ENCODE measurements at places on chromosomes 7 and 10. TPM values are rescaled to one million over a fixed set of nuclear protein-coding genes. Genes with fewer than 3 reads are reported as not detected.
A peak's percentile ranks its signal among the peaks of the same experiment; 100 is the strongest.

- no peak overlapping the region for H3K4me3 ChIP-seq
- no peaks in the 10 kb centered on the region for H3K27me3 ChIP-seq
- no peak for DNase-seq
- H3K27ac ChIP-seq, result no peak overlapping the region
- H3K4me1 ChIP-seq, result no peaks in the 10 kb centered on the region
Observed at GRCh38 chr10:53619671-53620070, 847.1 kb upstream of the MBL2 start.

GRCh38 chr10:123512901-123513775 is 153.0 kb upstream of the GPR26 start:
- no peak for DNase-seq
- H3K27ac ChIP-seq, result no peak overlapping the region
- H3K4me1 ChIP-seq, result no peaks in the 10 kb centered on the region
- H3K36me3 ChIP-seq, result no peaks in the 10 kb centered on the region

GRCh38 chr7:125127304-125127703 is 197.7 kb upstream of the POT1 start:
- DNase-seq, result no peak
- no peak overlapping the region for H3K27ac ChIP-seq

The PIK3AP1 gene
- 0.59 TPM for total RNA-seq

DNA sequence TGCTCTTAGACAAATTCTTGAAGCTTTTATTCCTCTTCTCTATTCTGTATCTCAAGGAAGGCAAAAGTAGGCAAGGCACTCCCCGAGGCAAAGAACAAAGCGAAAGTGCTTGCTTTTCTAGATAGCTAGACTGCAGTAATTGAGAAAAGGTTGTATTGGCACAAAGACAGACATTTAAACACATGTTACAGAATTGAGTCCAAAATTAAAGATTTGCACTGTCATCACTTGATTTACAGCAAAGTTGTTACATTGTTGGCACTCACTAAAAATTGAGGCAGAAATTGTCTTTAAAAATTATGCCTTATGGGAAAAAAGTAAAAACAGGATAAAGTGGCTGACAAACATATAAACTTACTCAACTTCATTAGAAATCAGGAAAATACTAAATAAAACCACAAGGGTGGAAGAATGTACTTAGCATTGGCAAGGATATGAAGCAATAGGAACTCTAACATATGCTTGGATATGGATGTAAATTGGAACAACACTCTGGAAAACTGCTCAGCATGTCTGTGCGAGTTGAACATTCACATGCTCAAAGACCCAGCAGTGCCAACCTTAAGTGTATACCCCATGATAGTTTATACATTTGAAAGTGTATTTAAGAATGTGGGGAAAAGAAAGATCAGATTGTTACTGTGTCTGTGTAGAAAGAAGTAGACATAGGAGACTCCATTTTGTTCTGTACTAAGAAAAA is 491.3 kb downstream of the GLRX3 start:
- no peaks in the 10 kb centered on the region for H3K4me1 ChIP-seq
- H3K36me3 ChIP-seq, result no peaks in the 10 kb centered on the region
- H3K27me3 ChIP-seq, result no peaks in the 10 kb centered on the region
- H3K27ac ChIP-seq, result no peak overlapping the region
- no peak for DNase-seq

The SPDYE5 gene
- total RNA-seq, result not detected

DNA sequence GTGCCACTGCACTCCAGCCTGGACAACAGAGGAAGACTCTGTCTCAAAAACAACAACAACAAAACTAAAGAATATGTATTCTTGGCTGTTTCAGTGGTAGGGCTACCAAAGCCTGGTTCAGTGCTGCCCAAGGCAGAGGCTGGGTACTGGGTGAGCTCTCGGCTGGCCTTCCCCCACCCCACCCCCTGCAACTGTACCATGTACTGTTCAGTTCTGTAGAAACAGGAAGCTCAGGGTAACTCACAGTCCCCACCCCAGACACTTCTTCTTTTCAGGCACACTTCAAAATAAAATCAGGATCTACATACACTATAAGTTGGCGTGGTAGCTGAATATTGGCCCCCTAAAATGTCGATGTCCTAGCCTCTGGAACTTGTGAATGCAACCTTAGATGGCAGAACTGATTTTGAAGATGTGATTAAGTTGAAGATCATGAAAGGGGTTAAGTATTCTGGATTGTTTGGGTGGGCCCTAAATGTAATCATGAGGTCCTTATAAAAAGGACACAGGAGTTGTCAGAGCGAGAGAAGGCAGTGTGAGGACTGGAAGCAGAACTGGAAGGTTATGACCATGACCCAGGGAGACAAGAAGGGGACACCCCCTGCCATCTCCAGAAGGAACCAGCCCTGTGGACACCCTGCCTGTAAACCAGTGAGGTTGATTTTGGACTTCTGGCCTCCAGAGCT is 31.2 kb downstream of the TBXAS1 start:
- no peak for DNase-seq
- H3K4me3 ChIP-seq, result no peak overlapping the region
- H3K27ac ChIP-seq, result no peak overlapping the region
- H3K27me3 ChIP-seq, result no peaks in the 10 kb centered on the region
- peaks cover 10% of the 10 kb centered on the region for H3K4me1 ChIP-seq

The BCCIP gene
- total RNA-seq, result 32.7 TPM

GRCh38 chr7:140685407-140686087 is 11.0 kb upstream of the NDUFB2 start:
- H3K27me3 ChIP-seq, result no peaks in the 10 kb centered on the region
- DNase-seq, result no peak
- H3K4me1 ChIP-seq, result no peaks in the 10 kb centered on the region
- peaks cover 69% of the 10 kb centered on the region for H3K36me3 ChIP-seq

DNA sequence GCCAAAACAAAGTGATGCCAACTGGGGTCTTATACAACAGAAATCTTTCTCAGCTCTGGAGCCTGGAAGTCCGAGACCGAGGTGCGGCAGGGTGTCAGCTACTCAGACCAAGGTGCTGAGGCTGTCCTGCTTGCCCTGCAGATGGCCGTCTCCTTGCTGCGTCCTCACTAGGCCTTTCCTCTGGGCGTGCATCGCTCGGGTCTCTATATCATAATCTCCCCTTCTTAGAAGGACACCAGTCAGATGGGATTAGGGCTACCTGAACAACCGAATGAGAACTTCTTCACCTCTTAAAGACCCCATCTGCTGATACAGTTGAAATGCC is 244.7 kb downstream of the EBF3 start:
- no peaks in the 10 kb centered on the region for H3K4me1 ChIP-seq
- DNase-seq, result no peak
- no peak overlapping the region for H3K4me3 ChIP-seq
- H3K27ac ChIP-seq, result no peak overlapping the region
- H3K36me3 ChIP-seq, result no peaks in the 10 kb centered on the region

- H3K27ac ChIP-seq, result no peak overlapping the region
- H3K4me1 ChIP-seq, result peaks cover 9% of the 10 kb centered on the region
- no peak for DNase-seq
- H3K4me3 ChIP-seq, result no peak overlapping the region
- no peaks in the 10 kb centered on the region for H3K27me3 ChIP-seq
Observed at GRCh38 chr7:2052657-2053048, 180.1 kb downstream of the MAD1L1 start.

DNA sequence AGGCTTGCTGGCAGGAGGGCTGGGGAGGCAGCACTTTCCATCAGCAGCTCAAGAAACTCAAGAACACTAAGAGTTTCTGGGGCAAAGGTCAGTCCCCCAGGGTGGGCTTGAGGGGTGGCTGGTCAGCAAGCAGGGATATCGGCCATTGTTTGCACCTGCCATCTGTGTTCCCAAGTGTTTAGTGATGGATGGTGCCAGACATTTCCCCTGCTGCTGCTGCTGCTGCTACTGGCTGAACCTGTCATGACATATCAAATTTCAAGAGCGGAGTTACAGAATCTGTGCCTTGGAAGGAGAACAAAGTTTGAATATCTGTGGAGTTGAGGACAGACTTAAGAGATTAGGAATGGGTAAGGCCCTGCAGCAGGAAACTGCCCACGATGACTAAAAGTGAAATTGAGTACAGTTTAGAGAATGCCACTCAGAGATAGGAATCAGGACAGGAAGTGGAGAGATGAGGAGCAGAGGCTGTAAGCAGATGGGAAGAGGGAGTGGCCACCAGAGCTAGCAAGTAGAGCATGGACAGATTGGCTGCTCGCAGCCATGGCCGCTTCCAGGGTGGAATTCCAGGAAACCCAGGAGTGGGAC is 39.2 kb upstream of the PPP1R3C start:
- no peak for DNase-seq
- no peaks in the 10 kb centered on the region for H3K36me3 ChIP-seq
- no peaks in the 10 kb centered on the region for H3K27me3 ChIP-seq
- H3K4me3 ChIP-seq, result no peak overlapping the region
- no peak overlapping the region for H3K27ac ChIP-seq

The LIPM gene
- not detected for total RNA-seq

DNA sequence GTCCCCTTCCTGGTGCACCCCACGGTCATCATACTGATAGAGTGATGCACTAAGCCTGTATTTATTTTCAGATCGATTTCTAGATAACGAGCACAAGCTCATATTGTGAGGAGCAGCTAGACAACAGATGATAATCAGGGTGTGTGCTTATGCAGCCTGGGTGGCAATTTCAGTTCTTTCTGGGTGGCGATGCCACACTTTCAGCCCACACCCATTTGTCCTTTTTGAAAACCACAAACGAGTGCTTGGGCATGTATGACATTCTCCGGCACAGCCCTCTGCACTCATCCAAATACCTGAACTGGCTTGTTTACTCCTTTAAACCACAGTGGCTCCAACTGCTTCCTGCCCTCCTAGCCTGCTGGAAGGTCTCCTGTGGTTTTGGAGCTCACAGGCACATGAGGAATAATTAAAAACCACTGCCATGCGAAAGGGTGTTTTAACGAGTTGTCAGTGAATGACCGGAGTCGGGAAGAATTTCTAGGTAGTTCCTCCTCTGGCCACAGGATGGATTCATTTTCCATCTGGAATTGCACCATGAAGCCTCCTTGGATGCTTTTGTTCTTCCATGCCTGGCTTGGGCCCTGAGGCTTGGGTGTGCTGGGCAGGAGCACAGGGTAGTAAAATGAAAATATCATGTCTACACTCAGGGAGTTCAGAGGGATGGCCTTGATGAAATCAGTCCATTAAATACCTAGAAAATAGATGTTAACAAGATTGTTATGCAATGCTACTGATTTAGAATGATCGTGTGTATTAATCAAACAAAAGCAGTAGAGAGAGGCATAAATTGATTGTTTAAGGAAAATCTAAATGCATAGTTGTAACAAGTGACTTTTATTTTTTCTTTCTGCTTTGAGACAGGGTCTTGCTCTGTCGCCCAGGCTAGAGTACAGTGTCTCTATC is 52.4 kb upstream of the ITGB1 start:
- H3K4me3 ChIP-seq, result no peak overlapping the region

DNA sequence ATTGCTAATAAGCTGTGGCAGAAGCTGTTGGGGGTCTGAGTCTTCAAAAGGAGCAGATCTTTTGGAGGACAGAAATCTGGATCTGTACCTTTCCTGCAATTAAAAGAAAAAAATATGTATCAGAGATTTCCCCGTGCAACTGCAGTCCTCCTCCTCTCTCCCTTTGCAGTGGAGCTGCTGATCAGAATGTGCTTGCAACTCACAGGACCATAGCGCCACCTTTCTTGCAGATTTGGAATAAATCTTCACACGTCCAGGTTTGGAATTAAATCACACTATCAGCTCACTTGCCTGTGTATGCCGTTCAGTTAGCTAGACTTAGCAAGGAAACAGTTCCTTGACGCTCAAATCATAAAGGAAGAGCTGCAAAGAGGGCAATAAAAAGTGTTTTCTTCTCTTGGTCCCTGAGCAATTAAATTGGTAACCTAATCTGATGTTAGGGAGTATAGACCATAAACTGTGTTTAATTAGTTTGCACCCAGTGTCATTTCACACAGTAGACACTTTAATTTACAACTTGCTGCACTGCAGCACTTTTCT is 77.4 kb downstream of the PON1 start:
- no peak overlapping the region for H3K4me3 ChIP-seq
- H3K27ac ChIP-seq, result no peak overlapping the region
- no peaks in the 10 kb centered on the region for H3K36me3 ChIP-seq
- H3K27me3 ChIP-seq, result no peaks in the 10 kb centered on the region
- no peak for DNase-seq

DNA sequence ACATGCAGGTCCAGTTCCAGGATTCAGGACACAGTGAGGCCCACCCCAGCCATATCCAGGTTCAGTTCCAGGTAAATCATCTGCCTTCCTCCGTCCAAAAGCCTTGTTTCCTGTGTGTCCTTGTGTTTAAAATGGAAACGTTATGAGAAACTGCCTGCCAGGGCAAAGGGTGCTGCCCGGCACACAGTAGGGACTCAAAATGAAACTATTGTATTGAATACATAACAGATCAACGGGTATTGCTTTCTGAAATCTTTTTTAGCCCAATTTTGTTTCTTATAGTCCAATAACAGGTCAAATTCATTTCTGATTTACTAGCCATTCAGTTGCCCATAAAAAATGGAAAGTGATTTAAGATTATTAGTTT is 115.5 kb downstream of the EGFR start:
- no peaks in the 10 kb centered on the region for H3K4me1 ChIP-seq
- DNase-seq, result no peak
- no peak overlapping the region for H3K27ac ChIP-seq
- no peak overlapping the region for H3K4me3 ChIP-seq

The AKR1D1 gene
- not detected for total RNA-seq

DNA sequence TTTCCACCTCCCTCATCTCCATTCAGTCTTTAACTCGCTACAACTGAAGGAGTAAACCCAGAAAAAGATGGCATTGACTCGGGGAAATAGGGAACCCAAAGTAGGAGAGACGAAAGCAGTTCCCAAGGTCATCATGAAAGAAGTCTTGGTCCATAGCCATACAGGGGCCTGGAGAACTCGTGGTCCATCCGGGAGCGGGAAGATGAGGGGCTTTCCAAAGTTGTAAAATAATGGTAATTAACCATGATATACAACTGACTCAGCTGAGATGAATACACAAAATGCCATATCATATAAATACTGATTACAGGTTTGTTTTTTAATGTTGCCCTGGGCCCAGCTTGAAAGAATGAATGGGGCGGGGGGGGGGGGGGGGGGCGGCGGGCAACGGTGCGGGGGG is 32.3 kb downstream of the RBM17 start:
- no peak for DNase-seq
- peaks cover 5% of the 10 kb centered on the region for H3K36me3 ChIP-seq
- H3K4me1 ChIP-seq, result no peaks in the 10 kb centered on the region

DNA sequence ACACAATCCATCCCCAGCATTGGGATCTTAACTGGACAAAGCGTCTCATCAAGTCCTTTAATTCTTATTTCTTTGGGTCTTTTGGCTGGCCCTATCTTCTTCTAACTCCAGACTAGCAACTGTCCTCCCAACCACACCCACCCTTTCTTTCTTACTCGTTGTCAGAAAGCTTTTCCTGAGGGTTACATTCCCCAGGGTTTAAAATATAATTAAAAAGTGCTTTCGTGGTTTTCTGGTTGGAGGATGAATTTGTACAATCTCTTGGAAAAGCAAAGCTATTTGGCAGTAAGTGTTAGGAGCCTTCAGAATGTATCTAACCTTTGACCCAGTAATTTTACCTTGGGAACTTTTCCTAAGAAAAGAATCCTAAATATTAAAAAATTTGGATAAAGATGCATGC is 10.4 kb upstream of the ITGB8 start:
- no peak overlapping the region for H3K4me3 ChIP-seq
- H3K36me3 ChIP-seq, result no peaks in the 10 kb centered on the region
- H3K27ac ChIP-seq, result no peak overlapping the region
- DNase-seq, result no peak
- no peaks in the 10 kb centered on the region for H3K27me3 ChIP-seq
- H3K4me1 ChIP-seq, result no peaks in the 10 kb centered on the region

- peak within 1 kb of the TSS; percentile 76 for H3K27ac ChIP-seq
- no peaks in the 10 kb centered on the region for H3K36me3 ChIP-seq
- peak; percentile 62 for DNase-seq
Observed at GRCh38 chr10:88879534-88880281, at the start of gene STAMBPL1. Gene STAMBPL1 (plus strand): TSS chr10:88880245. CDS start chr10:88901709, 21,464 bp downstream.
